ENCODE measurements at places on chromosomes 11 and 22.

GRCh38 chr11:608791-609251 lies 6.9 kb downstream of the IRF7 start:
- DNase-seq: peak; percentile 34

- DNase-seq: no peak
These were observed 10.6 kb upstream of the CARD10 start for GRCh38 chr22:37529652-37530345.

DNA sequence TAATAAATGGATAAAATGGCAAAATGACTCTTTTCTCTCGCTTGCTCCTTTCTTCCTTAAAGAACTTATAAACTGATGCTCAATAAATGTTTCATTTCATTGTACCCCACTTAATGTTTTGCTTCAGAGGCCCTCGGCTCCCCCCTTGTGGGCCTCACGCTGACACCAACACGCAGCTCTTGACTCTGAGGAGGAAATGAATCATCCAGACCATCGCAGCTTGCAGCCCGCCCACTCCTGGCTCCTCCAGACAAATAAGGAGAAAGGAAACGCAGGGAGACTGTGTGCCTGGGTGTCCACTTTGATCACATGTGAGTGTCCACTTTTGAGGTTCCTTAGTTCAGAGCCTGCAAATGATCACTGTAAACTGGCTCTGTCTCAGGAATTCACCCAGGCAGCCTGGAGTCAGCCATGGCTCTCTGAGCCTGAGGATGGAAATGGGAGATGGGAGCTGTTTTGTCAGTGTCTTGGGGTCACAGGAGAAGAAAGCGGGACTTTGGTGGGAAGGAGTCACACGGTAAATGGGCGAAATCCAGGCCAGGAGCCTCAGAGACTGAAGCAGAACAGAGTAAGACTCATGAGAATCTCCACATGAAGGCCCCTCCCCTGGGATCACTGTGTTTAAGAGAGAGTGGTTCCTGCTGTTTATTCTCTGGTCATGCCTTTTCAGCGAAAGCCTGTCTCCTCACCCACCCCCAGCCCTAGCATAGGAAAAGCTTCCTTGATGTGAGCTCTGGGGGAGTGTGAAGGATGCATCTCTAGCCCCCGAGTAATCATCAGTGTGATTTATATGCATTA lies 96.5 kb downstream of the CWC15 start:
- DNase-seq: peak; percentile 62

GRCh38 chr11:115255006-115255762 lies 249.0 kb downstream of the CADM1 start:
- DNase-seq: no peak

GRCh38 chr22:39491696-39492095 lies 10.4 kb upstream of the MIEF1 start:
- DNase-seq: no peak

GRCh38 chr11:40162901-40163883 lies 1296.3 kb downstream of the LRRC4C start:
- DNase-seq: no peak

- DNase-seq: no peak
These were observed 1339.5 kb downstream of the BRD1 start for GRCh38 chr22:48488149-48488551.

- no peak for DNase-seq
These were observed 1.5 kb downstream of the IL17RA start for GRCh38 chr22:17086296-17086695.

- DNase-seq: peak; percentile 91
These were observed 70.2 kb upstream of the EED start for GRCh38 chr11:86174101-86175046.

GRCh38 chr11:34510218-34510617 lies 3.4 kb downstream of the ELF5 start:
- DNase-seq: no peak

DNA sequence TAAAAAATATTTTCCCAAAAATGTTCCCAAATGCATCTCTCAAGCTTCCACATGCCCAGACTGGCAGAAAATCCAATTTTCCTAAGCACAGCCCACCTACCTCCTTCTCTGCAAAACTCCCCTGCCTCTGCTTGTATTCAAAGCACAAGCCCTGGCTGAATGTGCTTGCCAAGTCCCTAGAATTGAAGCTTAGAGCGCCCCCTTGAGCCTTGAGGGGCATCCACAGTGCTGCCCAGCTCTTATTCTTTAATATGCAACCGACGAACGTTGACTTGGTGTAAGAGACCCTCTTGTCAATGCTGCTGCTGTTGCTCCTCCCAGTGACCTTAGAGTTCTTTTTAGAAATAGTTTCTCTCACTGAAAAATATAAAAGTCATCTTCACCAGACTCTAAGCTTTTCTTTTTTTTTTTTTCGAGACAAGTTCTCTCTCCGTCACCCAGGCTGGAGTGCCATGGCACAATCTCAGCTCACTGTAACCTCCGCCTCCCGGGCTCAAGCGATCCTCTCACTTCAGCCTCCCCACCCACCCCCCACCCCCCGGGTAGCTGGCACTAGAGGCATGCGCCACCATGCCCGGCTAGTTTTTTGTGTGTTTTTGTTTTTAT lies 63.5 kb upstream of the CAPRIN1 start:
- DNase-seq: peak; percentile 39

- DNase-seq: no peak
These were observed 138.5 kb upstream of the NCAM1 start for GRCh38 chr11:112822478-112823274.

GRCh38 chr11:76626921-76627401 lies 43.6 kb downstream of the LRRC32 start:
- no peak for DNase-seq

- no peak for DNase-seq
These were observed 545 bp downstream of the FEN1 start for GRCh38 chr11:61793083-61793828.

DNA sequence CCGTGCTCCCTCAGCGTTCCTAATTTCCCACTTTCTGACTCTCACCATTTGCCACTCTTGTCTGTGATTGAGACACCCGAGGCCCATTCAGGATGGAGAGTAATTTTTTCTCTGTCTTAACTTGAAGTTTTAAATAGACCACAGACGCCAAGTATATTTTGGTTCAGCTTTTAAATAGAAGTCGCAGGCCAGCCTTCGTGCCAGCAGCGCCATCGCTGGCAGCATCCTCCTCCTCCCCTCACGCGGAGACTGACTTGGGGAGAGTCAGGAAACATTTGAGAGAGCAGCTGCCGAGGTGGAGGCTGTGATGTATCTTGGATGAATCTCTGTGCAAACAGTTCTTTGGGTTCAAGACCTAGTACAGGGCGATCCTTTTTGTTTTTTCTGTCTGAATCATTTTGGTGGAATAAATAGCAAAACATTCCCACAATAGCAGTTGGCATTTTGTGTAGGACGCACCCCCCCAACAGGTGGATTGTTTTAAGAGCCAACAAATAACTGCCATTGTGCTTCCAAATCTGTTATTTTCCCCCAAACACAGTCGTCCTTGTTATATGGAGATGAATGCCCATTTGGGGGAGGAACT lies 889 bp upstream of the DMC1 start:
- peak; percentile 37 for DNase-seq

- no peak for DNase-seq
These were observed 387.6 kb upstream of the DDI1 start for GRCh38 chr11:103648670-103649400.

DNA sequence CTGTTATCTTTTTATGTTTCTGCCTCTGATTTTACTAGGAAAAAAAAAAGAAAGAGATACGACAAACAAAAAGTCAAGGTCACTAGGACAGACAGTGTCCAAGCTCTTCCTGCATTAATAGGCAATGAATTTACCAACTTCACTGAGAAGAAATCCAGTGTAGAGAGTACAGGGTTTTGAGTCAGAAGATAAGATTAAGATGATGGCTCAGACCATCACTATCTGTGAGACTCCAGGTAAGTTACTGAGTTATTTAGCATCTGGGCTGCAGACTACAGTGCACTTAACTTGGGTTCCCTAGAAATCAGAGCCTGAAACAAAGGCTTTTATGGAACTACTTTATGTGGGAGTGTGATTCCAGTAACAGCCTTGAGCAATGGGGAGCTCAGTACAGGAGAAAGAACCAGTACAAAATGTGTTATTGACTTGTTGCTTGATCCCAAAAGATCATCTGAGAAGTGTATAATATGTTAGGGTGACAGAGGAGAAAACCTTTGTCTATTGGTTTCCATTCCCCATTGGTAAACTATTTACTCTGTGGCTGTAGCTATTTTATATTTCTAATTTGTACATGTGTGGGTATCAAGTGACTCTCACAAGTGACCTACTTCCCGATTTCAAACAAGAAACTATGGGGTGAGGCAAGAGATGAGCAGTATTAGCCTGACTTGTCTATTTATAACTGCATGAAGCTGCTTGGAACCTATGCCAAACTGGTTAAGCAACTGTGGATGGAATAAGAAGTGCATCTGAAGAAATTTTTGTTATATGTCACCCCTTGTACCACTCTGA lies 395.8 kb downstream of the RAB38 start:
- DNase-seq: no peak

GRCh38 chr11:2708757-2709281 lies 9.0 kb upstream of the KCNQ1OT1 start:
- DNase-seq: peak; percentile 24

- DNase-seq: no peak
These were observed 216.3 kb upstream of the PGR start for GRCh38 chr11:101345891-101346290.

- no peak for DNase-seq
These were observed 22.6 kb downstream of the EXPH5 start for GRCh38 chr11:108571001-108571400.

DNA sequence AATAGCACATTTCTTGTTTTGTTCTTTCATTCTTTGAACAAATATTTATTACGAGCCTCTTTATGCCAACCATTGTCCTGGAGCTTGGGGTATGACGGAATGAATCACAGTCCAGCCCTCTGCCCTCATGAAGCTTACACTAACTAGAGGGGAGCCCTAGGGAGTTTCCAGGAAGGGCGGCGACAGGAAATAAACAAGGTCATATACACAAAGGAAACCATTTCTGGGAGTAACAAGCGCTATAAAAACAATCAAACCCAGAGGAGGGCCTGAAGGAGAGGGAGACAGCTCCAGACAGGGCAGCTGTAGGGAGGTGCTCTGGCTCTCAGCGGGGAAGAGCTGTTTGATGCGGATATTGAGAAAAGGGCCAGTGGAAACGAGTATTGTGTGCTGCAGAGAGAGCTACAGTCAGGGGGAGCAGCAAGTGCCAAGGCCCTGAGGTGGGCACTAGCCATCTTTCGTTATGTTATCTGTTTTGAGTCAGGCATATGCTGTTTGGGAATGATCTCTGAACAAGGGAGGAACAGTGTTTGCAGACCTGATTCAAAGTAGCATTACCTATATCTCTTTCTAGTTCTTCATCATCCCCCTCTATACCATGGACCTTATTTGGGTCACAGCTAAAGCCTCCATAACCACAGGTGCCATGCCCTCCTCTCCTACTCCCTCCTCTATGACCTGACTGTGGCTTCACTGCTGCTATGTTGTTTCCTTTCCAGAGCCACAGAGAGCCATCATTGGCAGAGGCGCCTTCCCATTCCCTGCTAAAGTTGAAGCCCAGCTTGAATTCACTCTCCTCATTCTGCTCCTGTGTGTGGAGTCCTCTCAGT lies 15.3 kb upstream of the ZBTB16 start:
- no peak for DNase-seq

- DNase-seq: no peak
These were observed 8.8 kb downstream of the RBM14 start for GRCh38 chr11:66625041-66625751.

DNA sequence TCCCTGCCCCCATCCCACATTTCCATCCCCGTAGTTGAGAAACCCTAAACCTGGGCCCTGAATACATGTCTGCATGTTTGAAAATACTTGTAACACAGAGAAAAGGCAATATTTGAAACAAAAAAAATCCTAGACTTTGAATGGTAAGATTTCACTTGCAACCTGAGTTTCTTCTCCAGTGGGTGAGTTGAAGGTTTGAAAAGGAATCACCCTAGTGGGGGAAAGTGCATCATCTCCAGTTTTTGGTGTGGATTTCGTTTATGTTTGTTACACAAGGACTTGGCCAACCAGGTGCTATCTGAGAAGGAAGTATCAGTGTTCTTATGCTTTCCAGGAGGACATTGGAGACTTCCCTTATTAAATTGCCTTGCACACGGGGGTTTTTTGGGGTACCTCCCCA lies 90.4 kb downstream of the ABTB2 start:
- DNase-seq: no peak

- DNase-seq: no peak
These were observed 15.7 kb downstream of the ZNF214 start for GRCh38 chr11:7004482-7004881.

GRCh38 chr11:117223741-117224689 lies 7.9 kb downstream of the PCSK7 start:
- DNase-seq: no peak

DNA sequence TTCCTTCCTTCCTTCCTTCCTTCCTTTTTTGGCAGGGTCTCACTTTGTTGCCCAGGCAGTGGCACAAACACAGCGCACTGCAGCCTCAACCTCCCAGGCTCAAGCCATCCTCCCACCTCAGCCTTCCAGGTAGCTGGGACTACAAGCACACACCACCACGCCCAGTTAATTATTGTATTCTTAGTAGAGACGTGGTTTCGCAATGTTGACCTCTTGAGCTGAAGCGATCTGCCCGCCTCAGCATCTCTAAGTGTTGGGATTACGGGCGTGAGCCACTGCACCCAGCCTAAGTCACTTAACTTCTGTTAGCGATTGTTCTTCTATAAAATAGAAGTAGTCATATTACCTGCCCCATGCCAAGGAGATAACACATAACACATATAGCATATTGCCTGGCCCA lies 2.8 kb upstream of the SYTL2 start:
- DNase-seq: no peak

DNA sequence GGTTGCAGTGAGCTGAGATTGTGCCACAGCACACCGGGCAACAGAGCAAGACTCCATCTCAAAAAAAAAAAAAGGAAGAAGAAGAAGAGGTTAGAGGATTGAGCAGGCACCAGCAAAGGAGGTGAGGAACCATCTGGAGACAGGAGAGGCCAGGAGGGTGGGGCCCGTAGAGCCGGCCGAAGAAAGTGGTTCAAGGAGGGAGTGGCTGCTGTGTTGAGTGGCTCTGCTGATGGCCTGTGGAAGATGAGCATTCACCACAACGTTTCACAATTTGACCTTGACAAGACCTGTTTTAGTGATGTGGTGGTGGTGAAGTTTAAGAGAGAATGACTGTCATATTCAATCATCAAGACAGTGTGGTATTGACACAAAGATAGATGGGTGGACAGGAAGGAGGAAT lies 6.8 kb upstream of the CTSD start:
- DNase-seq: no peak

GRCh38 chr11:46117842-46118241 lies 3.4 kb downstream of the PHF21A start:
- no peak for DNase-seq

- DNase-seq: no peak
These were observed 2.1 kb downstream of the CERK start for GRCh38 chr22:46735747-46736608.

DNA sequence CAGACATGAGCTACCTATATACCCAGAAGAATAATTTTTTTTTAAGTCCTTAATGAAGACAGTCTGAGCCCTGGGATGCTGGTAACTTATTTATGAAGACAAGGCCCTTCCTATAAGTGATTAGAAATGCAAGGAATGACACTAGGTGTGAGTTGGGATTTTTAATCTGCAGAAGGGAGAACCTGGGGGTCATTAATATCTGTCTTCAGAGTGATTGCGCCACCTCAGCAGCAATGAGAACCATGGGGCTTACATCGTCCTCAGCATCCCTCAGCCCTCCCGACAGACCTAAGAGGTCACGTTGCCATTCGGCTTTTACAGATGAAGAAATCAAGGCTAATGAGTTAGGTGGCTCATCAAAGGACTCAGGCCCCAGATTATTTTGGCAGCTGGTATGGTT lies 55.6 kb downstream of the MCM5 start:
- DNase-seq: no peak

GRCh38 chr11:35507688-35508087 lies 17.7 kb downstream of the PAMR1 start:
- no peak for DNase-seq

- DNase-seq: no peak
These were observed 1.7 kb upstream of the CHRM1 start for GRCh38 chr11:62922653-62923431.

Measured in heart right ventricle (tissue), 16 donors.